Left ventricle myocardium superior (tissue), 1 donor: ENCODE measurements at places on chromosomes 1 and 21. TPM values are rescaled to one million over a fixed set of nuclear protein-coding genes. Genes with fewer than 3 reads are reported as not detected.

Gene LCE1A
- not detected for total RNA-seq

Gene SPRR4
- not detected for total RNA-seq

DNA sequence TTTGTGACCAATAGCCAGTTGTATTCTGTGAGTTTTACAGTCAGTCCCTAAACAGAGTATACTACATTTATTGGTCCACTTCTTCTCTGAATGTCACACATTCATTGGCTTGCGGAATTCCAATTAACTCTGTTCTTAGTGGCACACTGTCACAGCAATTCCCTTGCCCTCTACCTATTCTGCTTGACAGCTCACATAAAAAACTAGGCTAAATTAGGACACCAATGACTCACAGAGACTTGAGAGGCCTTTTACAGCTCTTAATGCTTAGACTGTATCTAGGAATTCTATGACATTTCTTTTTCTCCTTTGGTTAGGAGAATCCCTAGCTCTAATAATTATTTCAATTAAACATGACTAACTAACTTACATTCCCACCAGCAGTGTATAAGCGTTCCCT is 104.1 kb downstream of the NEGR1 start:
- no peak for DNase-seq

DNA sequence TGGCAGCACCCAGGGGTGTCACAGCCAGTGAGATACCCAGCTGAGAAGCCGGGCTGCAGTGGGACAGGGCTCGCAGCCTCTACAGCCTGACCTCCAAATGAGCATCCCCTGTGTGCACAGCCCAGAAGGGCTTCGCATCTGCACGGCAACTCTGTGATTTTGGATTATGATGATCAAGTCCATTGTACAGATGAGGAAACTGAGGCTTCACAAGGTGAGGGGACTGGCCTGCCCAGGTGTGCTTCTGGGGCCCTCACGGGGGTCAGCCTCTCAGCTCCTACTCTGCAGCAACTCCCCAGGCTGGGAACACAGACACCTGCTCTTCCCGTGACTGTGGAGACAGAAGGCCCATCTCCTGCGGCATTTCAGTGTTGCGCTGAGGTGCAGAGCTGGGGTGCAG is 8.8 kb upstream of the HES5 start:
- no peak for DNase-seq

DNA sequence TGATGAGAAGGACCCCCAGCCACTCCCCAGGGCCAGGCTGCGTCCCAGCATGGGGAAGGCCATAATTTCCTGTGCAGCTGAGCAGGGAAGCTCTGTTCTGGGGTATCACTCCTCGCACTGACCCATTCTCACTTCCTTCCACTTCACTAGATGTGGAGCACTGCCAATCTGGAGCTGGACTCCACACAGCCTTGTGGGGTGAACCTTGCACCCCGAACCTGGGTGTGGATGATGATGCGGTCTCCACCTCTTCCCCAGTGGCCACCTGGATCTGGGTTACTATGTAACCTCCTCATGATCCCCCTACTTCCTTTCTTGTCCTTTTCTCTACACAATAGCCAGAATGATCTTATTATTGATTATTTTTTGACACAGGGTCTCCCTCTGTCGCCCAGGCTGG is 36.7 kb downstream of the CTNNBIP1 start:
- DNase-seq: no peak

GRCh38 chr1:224724566-224724965 is 108.4 kb downstream of the CNIH3 start:
- DNase-seq: no peak
